ENCODE measurements at places on chromosomes 16 and 17.

DNA sequence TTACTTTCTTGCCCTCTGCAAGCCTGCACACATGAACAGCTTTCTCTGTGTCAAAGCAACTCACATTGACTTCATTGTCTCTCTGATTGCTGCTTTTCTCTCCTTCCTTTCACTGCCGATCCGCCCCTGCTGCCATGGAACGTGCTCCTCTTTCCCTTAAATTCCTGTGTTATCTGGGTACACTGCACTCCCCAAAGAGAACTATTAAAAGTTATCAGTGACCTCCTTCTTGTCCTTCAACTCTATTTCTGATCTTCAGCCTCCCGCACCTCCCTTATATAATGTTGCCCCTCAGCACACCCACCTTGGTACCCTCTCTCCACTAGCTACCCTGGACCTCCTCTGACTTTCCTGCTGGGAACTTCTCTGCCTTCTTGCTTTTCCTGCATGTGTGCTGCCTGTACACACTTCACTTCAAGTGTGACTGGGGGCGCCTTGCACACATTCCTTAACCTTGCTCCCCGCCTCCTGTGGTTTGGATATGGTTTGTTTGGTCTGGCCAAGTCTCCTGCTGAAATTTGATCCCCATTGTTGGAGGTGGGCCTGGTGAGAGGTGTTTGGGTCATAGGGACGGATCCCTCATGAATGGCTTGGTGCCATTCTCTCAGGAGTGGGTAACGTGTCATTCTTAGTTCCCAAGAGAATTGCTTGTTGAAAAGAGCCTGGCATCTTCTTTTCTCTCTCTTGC is 26.7 kb upstream of the PMP22 start:
- no peak for DNase-seq

DNA sequence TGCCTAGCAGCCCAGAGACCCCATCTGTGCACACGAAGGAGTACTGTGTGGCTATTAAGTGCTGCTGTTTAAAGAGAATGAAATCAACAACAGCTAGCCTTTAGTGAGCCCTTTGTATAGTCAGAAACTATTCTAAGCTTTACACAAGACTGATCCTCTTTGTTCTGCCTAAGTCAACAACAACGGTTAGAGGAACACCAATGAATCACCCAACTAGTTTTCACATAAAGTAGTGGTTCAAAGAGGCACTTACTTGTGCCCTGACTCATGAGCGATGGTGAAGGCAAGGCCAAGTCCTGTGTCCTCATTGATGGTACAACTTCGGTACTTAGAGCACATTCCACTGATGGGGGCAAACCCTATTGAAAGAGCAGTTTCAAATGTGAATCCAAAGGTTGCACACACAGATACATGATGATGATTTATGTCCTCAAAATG is 75.8 kb downstream of the ADAMTS18 start:
- DNase-seq = no peak

DNA sequence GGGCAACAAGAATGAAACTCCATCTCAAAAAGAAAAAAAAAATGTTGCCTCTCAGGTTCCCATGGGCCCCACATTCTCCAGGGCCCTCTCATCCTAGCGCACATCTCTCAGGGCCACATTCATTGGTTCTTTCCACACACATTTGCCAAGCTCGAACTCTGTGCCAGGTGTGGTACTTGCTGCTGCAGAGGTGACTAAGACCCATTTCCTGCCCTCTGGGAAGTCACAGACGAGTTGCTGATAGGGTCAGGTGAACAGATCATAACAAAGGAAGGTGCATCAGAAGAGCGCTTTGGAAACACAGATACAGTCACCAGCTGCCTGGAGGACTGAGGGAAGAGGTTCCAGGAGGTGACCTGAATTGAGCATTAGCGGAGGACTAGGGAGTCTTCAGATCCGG is 1.0 kb downstream of the GSDMA start:
- peak; percentile 50 for DNase-seq

GRCh38 chr17:56939869-56940484 is 20.9 kb downstream of the COIL start:
- DNase-seq = no peak

- DNase-seq = no peak
Observed at GRCh38 chr17:69696650-69697049, 282.2 kb downstream of the MAP2K6 start.

- no peak for DNase-seq
Observed at GRCh38 chr17:29138971-29139691, 41.1 kb downstream of the MYO18A start.

DNA sequence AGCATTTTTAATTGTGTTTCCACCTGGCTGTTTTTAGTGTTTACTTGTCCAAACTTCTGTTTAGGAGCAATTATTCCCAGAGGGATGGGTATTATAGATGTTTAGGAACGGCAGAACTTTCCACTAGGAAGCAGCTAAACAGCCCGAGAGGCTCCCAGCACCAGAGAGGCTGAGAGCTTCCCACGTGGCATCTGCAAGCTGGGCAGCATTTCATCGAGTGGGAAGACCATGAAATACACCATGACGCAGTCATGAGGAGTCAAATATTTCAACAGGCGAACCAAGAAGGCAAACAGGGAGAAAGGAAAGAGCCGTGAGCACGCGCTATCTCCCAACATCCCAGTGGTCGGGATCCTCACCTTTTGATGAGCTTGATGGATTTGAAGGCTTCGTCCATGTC is 24.1 kb downstream of the TMEM204 start:
- DNase-seq = no peak

All from activated CD4-positive, alpha-beta T cell treated with anti-CD3 and anti-CD28 coated beads for 4 hours (primary cell).